ENCODE measurements at places on chromosomes 16 and 17.

DNA sequence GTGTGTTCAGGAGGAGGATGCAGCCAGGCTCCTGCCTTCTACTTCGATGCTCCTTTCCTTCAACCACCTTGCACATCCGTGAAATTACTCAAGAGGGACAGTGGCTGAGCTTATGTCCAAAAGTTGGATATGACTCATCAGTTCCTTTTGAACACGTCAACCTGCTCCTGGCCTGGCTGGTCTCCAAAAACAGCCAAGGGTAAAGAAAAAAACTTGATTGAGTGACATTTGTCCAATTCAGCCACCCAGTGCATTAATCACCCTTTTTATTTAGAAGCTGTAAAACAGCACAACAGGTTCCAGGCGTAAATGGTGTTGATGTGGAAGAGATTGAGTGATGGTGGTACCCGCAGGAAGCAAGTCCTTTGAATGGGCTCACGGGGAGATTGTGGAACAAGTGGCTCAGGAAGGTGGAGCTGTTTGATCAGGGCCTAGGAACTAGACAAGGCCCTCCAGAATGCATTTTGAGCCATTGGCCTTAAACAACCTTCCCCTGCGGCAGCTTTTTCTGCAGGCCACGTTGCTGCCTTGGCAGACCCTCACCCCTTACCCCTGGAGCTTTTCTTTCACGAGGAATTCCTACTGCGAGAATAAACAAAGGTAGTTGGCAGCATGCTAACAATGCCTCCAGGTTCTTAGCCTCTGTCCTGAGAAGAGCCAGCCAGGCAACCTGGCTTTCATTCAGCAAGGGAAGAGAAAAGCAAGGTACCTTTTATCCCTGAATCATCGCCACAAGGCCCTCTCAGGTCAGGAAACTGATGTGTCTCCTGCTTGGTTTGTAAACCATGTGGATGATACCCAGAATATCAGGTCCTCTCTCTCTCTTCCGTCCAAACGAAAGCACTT is 173.3 kb upstream of the CACNG5 start:
- no peak for DNase-seq

DNA sequence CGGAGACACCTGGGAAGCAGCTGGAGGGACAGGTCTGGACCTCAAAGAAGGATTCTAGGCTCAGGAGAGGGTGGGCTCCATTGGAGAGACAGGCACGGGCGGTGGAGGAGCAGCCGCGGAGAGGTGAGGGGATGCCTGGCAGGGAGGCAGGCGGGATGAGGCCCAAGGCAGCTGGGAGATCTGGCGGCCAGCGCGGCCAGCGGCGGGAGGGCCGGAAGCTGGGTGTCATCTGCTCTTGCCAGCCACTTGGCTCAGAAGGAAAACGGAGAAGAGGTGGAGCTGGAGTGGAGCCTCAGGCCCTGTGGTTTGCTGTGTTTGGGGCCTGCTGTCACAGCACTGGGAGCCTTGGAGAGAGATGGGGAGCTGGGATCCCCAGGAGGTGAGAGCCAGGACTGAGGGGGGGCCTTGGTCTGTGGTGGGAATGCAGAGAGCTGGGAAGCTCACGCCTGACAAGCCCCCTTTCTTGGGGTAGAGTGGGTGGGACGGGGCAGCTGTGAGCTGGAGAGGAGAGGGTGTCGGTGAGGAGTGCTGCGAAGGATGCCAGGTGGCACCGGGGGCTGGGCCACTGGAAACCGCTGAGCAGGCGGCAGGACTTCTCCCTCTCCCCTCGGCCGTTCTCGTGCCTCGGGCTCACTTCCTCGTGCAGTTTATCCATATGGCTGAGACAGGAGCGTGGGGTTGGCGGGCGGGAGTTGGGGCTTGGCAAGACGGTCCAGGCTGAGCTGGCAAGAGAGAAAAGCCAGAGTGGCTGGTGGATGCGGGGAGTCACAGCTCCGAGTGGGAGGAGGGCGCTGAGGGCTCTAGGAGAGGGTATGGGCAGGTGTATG is 8.0 kb downstream of the TBC1D24 start:
- no peak for DNase-seq

GRCh38 chr17:9531034-9531433 is 44.6 kb downstream of the STX8 start:
- DNase-seq = no peak

- no peak for DNase-seq
Observed at GRCh38 chr16:2236337-2237101, at the start of gene DNASE1L2. TSS of gene DNASE1L2 (plus strand) at chr16:2236444. CDS start at chr16:2236817, 373 bp downstream.

DNA sequence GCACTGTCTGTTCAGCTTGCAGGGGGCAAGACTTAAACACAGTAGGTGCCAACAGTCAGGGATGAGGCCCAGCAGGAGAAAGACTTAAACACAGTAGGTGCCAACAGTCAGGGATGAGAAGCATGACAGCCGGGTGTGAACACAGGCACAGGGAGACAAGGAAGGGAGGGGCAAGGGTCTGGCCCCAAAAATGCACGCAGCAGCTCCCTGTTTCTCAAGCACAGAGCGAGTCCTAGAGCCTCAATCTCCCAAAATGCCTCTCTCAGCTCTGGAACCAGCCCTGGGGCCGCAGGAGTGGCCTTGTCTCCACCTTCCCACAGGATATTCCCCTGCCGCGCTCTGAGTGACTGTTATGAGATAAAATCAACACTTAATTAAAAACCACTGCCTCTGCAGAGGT is 66.4 kb downstream of the DYNLRB2 start:
- no peak for DNase-seq

DNA sequence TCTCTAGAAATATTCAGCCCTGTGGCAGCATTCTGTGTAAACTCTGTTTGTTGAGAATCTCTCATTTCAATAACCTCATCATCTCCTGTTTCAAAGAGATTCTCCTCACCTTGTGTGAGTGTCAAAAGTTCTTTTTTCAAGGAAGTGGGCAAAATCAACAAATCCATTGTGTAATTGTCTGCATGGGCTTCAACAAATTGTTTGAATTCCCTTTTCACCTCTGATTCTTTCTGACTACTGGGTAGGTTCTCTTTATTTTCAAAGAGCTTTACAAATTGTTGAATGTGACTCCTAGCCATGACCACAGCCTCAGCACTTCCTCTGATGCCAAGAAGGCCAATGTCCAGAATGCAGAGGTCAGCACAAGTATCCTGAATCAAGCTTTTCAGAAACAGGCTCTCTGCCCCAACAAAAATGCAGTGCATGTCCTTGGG is 48.0 kb downstream of the N4BP1 start:
- no peak for DNase-seq

DNA sequence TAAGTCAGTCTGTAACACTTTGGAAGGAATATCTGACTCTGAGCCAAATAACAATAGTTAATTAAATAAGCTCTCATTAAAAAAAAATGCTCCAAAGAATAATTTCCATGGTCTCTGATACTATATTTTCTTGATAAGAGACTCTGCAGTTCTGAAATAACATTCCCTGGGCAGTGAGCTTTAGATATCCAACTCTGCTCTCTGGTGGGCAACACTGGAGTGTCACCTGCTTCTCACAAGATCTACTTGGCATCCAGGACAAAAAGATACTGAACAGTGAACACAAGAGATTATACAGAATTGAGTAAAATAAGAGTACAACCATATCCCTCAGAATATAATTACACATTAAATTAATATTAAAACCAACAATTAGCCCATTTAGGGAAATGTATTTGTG is 13.7 kb downstream of the BLMH start:
- no peak for DNase-seq

- DNase-seq = no peak
Observed at GRCh38 chr17:77684803-77685798, 273.4 kb upstream of the TNRC6C start.

DNA sequence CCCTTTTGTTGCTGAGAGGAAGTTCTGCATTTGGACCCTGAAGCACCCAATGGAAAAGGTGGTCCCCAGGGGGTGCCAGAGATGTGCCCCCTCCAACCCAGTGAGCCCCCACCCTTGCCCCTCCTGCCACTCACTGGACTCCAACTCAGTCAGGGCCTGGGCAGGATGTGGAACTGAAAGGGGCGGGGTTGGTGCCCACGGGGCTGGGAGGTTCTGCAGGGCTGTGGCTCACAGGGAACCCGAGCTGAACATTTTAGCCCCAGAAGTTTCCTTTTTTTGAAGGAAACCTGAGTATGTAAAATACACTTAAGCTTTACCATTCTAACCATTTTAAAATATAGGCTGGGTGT is 15.8 kb upstream of the OGFOD3 start:
- DNase-seq = no peak

DNA sequence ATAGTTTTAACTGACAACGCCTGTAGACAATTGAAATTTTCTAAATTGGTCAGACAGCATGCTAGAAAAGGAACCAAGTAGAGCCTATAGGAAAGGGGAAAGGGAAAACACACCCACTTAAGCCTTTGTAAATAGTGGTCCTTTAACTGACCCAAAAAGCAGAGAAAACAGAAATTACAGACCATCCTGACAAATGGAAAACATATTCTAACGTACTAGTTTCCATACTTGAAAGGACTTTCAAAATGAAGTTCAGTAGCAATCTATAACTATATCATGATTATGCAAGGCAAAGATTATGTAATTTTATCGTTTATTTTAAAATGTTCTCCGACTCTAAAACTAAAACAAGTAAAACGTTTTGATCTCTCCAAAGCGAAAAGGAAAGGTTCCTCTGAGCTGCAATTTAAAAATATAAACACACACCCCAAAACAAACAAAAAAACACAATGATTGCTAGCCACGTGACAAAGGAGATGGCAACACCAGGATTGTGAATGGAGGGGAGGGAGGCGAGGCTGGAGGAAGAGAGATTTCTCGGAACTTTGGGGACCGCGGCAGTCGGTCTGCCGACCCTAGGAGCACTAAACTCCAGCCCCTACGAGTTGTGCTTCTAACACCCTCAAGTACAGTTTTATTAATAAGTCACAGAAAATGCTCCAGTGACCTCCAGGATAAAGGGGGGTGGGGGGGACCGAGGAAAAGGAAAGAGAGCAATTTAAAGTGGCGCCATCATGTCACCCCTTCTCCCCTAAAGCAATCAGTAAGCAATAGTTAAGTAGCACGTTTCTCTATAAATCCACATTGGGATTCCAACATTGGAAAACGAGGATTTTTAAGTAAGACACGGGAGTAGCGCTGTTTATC is 1.7 kb downstream of the KANSL1 start:
- no peak for DNase-seq

GRCh38 chr17:4241535-4241934 is 22.2 kb downstream of the ANKFY1 start:
- no peak for DNase-seq

- DNase-seq = no peak
Observed at GRCh38 chr16:83720981-83721380, 86.8 kb upstream of the HSBP1 start.

- no peak for DNase-seq
Observed at GRCh38 chr17:82366749-82367148, 4.8 kb upstream of the UTS2R start.

DNA sequence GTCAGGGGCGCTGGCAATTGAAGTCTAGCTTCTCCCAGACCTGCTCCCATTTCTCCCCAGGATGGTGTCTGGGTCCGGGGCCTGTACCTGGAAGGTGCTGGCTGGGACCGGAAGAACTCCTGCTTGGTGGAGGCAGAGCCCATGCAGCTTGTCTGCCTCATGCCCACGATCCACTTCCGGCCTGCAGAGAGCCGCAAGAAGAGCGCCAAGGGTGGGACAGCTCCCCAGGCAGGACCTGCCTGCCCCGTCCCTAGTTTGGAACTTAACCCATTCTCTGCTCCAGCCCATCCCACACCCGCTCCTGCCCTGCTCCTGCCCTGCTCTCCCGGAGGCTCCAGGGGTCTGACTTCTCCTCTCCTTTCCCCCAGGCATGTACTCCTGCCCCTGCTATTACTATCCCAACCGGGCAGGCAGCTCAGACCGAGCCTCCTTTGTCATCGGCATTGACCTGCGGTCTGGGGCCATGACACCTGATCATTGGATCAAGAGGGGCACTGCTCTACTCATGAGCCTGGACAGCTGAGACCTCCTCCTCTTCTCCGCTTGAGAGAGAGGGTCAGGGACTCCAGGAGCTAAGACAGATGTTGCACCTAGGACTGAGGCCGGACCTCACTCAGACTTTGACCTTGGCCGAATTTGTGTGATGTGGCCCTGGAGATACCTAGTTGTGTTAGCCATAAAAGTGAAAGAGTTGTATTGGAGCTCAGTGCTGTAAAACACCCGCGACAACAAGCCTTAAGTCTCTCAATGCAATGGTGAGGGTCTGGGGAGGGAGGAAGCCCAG is 814 bp upstream of the KDM6B start:
- no peak for DNase-seq

Data from brain pericyte (primary cell).